ENCODE measurements at places on chromosomes 6 and 20.

GRCh38 chr20:37299718-37300528, 10.5 kb downstream of the MANBAL start:
- DNase-seq = no peak

DNA sequence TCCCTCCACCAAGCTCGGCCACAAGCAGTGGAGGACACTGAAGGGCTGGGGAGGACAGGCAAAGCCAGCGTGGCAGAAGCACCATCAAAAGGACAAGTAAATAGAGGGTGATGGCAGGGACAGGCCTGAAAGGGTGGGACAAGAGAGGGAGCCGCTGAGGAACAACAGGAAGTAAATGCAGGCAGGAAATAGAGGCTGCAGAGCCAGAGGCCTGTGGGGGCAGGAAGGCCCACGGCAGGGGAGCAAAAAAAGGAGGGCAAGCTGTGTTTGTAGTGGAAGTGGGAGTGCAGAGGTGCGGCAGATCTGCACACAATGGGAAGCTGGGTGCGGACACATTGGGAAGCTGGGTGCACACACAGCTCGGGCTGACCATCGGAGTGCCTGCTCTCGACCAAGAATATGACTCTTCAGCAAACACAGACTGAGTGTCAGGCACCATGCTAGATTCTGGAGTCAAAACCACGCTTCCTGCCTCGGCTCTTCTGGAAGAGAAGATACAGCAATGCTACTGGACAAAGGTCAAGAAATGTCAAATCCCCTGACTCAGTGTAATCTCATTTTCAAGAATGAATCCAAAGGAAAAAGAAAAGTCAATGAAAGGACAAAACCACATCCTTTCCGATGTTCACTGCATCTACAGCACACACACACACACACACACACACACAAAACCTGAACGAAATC, 40.4 kb upstream of the RAB22A start:
- DNase-seq = peak; percentile 41

DNA sequence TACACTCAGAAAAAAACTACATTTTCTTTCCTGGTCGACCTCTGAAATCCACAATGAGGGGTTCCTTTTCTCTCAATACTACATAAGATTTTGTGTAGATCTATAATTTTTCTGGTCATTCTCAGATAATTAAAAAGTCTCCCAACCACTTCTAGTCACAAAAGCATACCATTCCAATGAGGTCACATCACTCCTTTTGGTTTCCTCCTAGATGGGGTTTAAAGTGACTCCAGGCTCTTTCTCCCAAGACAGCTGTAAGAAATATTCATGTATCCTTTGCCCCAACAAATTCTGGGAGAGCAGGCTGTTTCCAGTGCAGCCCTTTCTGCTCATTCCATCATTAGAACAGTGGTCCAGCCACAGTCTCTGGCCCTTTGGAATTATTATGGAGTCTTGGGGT, 43.1 kb upstream of the BEND6 start:
- no peak for DNase-seq

GRCh38 chr6:9564021-9564420, 850.9 kb downstream of the TFAP2A start:
- DNase-seq = no peak

- DNase-seq = peak; percentile 24
Observed at GRCh38 chr20:12966468-12967085, 42.2 kb upstream of the SPTLC3 start.

GRCh38 chr6:109165392-109165974, 70.2 kb downstream of the CEP57L1 start:
- peak; percentile 36 for DNase-seq

DNA sequence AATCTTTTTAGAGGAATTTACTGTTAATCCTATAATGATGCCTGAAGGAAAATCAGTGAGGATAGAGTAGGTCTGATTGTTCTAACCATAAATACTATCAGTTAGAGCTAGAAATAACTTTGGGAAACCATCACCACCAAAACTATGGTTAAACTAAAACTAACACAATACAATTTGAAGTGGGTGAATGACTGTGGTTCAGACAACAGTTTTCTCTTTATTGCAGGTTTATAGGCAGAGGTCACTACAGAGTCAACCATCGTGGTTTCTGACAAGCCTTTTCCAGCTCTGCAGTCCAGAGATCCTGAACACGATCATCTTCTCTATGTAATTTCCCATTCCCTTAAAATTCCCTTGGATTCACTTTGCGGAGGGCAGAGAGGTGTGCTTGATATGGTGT, 134.3 kb downstream of the IBTK start:
- DNase-seq = no peak

All from NB4 (cell line).